Cardiac septum (tissue), 1 donor: ENCODE measurements at places on chromosomes 16 and 17. TPM values are rescaled to one million over a fixed set of nuclear protein-coding genes. Genes with fewer than 3 reads are reported as not detected.

- DNase-seq, result no peak
Measured at GRCh38 chr16:89268987-89269735, 51.7 kb downstream of the ZNF778 start.

DNA sequence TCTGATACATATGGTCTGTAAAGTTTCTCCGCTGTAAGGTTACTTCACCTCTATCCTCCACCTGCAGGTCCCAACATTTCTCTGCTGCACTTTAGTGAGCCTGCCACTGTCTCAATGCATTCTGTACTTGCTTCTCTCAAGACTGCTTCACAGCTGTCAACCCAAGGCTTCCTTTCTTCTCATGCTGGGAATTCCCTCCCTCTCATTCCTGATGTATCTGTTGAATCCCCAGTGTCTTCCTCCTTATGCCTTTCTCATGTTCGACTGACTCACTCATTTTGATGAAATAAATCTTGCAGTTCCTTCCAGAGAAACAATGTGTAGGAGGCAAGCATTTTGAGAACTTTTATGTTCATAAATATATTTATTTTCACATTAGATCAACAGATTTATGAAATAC lies 288.3 kb downstream of the CNTNAP4 start:
- DNase-seq, result no peak

Gene SPATA22
- not detected for total RNA-seq

GRCh38 chr17:48333034-48333530 lies 96.9 kb downstream of the SKAP1 start:
- DNase-seq, result no peak

DNA sequence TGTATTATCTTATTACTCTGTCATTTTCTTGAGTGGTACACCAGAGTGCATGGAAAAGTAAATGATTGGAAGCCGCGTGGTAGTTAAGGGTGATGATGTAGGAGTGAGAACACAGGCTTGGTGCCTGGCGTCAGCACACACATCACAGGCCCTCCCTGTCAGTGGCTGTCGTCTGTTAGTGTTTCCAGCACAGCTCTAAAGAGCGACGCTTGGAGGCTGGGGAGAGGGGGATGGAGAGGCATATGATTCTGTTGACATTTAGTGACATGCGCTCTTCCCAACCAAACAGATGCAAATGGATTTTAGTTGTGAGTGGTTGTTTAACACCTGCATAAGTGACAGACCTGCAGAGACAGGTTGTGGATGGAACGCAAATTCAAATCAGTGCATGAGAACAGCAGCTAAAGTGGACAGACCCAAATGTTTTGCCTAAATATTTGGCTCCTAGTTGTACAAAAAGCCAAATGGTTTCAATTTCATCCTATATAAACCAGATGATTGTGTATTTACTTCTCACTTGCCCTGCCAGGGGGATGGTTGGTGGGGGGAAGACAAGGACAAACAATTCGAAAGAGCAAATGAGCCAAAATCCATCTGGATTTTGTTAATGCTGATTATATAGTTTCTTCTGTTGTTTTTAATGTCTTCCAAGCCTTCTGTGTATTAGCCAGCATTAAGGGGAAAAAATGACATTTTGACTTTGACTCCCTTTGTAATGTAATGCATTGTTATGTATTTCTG lies 222.3 kb downstream of the WWOX start:
- no peak for DNase-seq

Gene PNMT
- total RNA-seq, result 10.9 TPM

Gene TLCD3B
- not detected for total RNA-seq

DNA sequence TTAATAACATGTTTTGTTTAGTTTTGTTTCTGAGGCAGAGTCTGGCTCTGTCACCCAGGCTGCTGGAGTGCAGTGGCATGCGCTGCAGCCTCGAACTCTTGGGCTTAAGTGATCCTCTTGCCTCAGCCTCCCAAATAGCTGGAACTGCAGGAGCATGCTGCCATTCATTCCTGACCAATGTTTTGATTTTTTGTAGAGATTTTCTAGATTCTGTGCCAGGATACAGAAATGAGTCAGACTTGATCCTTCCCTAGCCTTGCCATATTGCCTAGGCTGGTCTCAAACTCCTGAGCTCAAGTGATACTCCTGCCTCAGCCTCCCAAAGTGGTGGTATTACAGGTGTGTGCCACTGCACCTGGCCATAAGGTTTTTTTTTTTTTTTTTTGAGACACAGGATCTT lies 17.7 kb downstream of the TAOK1 start:
- DNase-seq, result no peak

Gene SLC16A13
- 0.48 TPM for total RNA-seq

- DNase-seq, result no peak
Measured at GRCh38 chr17:34442387-34443111, 79.5 kb upstream of the CCL1 start.

DNA sequence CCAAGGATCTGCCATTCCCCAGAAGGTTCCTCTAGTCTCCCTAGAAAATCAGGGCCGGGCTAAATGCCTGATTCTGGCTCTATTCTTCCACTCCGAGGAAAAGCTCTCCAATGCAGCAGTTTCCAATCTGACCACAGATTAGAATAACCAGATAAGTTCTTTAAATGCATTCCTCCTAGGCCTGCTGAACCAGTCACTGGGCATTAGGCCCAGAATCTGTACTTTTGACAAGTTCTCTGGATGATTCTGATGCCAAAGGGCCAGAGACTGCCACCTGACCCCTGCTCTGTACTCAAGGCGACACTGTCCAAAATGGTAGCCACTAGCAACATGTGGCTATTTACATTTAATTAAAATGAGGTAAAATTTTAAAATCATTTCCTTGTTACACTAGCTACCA lies 22.3 kb downstream of the MAP3K14 start:
- no peak for DNase-seq

- DNase-seq, result no peak
Measured at GRCh38 chr17:4073983-4074830, 68.6 kb downstream of the ZZEF1 start.

DNA sequence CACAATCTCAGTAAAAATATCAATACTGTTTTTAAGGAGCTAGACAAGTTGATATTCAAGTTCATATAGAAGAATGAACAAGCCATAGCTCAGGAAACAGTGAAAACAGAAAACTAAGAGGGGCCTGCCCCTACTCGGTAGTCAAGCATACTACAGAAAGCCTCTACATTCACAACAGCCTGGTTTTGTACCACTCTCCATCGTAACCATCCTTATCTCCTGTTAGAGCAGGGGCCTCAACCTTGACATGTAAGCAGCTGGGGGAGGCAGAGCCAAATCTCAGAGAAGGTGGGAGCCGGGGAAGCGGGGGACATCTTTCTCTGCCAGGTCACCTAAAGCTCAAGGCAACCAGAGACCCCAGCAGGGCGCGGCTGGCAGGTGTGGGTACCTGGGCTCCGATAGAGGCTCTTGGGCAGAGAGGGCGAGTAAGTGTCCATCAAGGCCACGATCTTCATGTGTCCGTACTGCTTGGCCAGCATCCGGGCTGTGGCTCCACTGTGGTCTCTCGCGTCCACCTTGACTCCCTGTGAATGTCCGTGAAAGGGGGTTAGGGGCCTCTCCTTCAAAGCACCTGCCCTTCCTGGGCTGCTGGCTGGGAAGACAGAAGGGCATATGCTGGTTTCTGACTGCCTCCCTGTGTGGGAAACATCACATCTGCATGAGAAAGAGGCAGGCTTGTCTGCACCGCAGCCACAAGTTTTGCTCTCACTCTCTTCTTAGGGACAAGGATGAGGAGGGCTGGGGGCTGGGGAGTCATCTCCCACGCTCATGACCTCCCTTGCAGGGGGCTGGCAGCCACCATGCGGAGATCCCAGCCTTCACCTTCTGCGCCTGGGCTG lies 20.2 kb downstream of the ANKS3 start:
- peak; percentile 63 for DNase-seq

- no peak for DNase-seq
Measured at GRCh38 chr17:50918933-50919296, 52.8 kb upstream of the TOB1 start.

GRCh38 chr17:67842648-67843047 lies 17.3 kb downstream of the BPTF start:
- no peak for DNase-seq

DNA sequence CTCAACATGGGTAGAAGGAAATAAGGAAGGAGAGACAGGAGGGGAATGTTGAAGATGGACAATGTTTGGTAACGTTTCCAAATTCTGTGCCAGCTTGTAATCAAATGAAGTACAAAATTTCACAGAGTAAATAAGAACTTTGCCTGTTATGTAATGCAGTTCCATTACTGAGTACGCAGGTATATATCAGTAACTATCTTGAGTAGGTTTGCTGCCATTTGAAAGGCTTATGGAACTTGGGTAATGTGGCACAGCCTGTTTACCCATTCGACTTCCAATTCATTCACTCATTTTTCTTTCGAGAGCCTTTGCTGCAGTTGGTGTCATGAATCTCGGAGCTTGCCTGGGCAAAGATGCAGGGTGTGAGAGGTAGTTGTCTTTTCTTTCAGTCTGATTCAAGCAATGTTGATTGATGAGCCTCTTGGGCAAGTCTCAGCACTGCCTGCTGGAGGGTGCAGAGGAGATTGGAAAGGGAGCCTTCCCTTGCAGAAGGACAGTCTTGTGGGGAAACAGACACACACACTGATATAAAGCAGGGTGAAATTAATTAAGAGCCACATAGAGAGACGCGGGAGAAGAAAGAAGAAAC lies 53.4 kb downstream of the ZNF18 start:
- no peak for DNase-seq

Gene SOX9
- total RNA-seq, result 24.0 TPM

DNA sequence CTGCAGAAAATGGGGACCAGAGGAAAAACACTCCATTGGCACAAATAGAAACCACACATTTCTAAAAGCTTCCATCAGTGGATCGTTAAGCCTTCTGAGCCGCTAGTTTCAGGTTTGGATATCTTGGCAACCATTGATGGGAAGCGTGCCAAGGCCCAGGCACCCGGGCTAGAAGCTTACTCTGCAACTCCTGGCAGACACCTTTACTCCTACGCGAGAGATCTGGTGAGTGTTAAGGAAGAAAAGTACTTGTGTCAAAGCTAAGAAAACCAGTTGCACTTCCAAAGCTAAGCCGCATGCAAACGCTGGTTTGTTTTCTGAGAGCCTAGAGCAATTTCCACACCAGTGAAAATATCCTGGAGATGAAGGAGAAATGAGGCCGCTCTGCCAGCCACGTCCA lies 472.4 kb downstream of the PMP22 start:
- DNase-seq, result no peak

- DNase-seq, result no peak
Measured at GRCh38 chr16:56780646-56781045, 50.7 kb downstream of the NUP93 start.

Gene KRT13
- total RNA-seq, result not detected

GRCh38 chr17:50689251-50689650 lies 18.5 kb downstream of the ANKRD40 start:
- no peak for DNase-seq

DNA sequence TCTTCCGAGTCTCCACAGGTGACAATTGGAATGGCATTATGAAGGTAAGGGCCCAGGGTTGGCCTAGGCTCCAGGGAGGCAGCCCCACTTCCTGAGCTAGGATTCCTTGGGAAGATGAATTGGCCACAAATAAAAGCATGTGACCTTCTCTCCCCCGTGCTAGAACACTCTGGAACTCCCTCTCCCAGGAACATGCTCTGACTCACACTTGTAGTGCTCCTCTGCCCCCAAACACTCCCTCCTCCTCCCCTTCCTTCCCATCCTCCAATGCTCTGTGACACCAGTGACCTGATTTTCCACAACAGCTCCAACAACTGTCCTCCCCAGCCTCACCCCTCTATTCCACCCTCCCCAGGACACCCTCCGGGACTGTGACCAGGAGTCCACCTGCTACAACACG lies 16.4 kb upstream of the ABCC3 start:
- DNase-seq, result no peak

DNA sequence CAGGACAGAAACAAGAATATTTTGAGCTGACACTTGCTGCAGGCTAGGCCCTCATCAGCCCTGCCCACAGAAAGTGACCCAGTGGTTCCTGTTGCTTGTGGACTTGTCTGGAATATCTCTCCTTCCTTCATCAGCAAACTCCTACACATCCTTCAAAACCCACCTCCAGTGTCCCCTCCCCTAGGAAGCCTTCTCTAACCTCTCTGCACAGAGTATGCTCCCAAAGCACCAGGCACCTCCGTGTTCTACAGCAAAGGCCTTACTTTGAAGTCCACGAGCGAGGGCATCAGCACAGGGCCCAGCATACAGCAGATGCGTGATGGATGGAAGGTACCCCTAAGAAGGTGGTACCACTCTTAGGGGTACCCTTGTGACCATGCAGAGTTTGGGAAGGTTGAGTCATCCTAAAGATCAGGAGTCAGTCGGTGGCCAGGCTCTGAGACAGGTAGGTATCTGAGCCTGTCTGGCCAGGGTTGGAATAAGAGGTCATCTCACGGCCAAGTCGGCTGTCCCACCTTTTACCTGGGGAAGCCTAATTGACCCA lies 2.0 kb downstream of the CCDC102A start:
- DNase-seq, result no peak

- DNase-seq, result no peak
Measured at GRCh38 chr16:66474750-66475199, 47.7 kb downstream of the BEAN1 start.

GRCh38 chr17:39838057-39838456 lies 26.1 kb downstream of the IKZF3 start:
- DNase-seq, result no peak

DNA sequence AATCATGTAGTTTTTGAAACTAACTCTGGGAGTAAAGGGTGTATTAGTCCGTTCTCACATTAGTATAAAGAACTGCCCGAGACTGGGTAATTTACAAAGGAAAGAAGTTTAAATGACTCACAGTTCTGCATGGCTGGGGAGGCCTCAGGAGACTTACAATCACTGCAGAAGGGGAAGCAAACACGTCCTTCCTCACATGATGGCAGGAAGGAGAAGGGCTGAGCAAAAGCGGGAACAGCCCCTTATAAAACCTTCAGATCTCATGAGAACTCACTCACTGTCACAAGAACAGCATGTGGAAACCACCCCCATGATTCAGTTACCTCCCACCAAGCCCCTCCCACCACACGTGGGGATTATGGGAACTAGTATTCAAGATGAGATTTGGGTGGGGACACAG lies 256.5 kb upstream of the TNRC6C start:
- DNase-seq, result peak; percentile 17

Gene CCL17
- not detected for total RNA-seq

- no peak for DNase-seq
Measured at GRCh38 chr17:79324194-79324593, 249.6 kb downstream of the ENGASE start.

- DNase-seq, result no peak
Measured at GRCh38 chr16:560204-560700, at the start of gene PRR35. Gene PRR35, plus strand, starts transcription at chr16:560394. Its CDS starts 2,901 bp downstream, at chr16:563295.

Gene HOXB13
- 0.05 TPM for total RNA-seq

Gene CD68
- 11.4 TPM for total RNA-seq
